Fibroblast of skin of right quadriceps (primary cell): ENCODE measurements at places on chromosomes 3 and 15.

- DNase-seq, result no peak
Measured at GRCh38 chr15:80536231-80536630, 132.0 kb downstream of the ARNT2 start.

- DNase-seq, result no peak
Measured at GRCh38 chr15:56917652-56918045, 795 bp upstream of the TCF12 start.

- DNase-seq, result no peak
Measured at GRCh38 chr3:38657369-38657768, 7.9 kb upstream of the SCN5A start.

GRCh38 chr3:105610473-105610872, 243.8 kb downstream of the ALCAM start:
- no peak for DNase-seq

- DNase-seq, result peak; percentile 25
Measured at GRCh38 chr3:3683261-3683660, 116.0 kb upstream of the LRRN1 start.
